ENCODE measurements at places on chromosomes 2 and 18.

DNA sequence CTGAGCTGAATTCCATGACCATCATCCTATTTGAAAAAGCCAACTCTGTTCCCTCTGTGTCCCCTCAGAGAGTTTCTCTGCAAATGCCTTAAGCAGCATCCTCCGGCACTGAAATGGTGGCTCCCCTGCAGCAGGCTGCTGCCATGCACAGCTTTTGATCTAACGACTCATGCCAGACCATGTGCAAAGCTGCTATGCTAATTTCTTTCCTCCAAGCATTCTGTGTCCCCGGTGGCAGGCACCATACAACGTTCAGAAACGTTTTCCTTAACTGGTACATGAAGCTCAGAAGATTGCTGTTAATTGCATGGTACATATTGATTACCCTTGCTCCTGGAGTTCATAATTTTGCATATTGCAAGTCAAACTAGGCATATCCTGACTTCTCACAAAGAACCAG is 336.8 kb downstream of the RBM43 start:
- DNase-seq: no peak

- DNase-seq: no peak
Measured at GRCh38 chr2:179133016-179133415, 83.1 kb upstream of the CCDC141 start.

- no peak for DNase-seq
Measured at GRCh38 chr2:121866789-121867188, 111.3 kb downstream of the TSN start.

DNA sequence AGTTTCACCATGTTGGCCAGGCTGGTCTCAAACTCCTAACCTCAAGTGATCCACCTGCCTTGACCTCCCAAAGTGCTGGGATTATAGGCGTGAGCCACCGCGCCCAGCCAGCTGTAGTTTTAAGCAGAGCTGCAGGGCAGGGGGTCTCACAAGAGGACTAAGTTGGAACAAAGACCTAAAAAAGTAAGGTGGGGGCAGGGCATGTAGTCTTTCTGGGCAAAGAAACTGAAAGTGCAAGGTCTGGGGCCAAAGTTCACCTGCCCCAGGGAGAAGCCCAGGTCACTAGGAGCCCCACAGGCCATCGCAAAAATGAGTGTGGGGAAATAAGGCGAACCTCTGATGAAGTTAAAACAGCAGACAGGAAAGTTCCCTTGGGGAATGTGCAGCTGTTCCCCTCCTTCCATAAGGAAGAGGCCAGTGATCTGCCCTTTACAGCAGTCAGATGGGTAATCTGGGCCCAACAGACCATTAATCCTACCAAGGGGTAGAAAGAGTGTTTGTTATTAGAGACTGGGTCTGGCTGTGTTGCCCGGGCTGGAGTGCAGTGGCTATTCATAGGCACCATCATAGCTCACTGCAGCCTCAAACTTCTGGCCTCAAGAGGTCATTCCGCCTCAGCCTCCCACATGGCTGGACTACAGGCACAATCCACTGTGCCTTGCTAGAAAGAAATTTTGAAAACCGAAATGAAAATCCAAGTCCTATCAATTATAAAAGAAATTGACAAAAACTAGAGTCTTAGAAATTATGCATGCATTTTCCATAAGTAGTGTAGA is 2.8 kb downstream of the SCLY start:
- no peak for DNase-seq

DNA sequence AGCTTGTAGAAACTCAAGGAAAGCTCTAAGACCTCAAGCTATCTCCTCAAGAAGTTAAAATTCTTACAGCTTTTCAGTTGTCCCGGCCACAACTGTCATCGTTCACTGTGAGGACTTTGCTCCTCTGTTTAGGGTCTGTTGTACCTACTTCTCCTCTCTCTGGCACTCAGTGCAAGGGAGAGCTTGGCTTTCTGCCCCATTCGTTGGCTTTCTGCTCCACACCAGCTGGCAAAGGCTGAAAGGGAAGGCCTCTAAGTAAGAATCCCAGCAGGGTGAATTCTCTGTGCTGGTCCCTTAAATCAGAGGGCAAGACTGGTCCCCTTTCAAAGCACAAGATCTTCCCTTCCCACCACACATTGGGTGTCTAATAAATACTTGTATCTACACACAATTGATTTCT is 17.3 kb downstream of the ZBTB7C start:
- no peak for DNase-seq

DNA sequence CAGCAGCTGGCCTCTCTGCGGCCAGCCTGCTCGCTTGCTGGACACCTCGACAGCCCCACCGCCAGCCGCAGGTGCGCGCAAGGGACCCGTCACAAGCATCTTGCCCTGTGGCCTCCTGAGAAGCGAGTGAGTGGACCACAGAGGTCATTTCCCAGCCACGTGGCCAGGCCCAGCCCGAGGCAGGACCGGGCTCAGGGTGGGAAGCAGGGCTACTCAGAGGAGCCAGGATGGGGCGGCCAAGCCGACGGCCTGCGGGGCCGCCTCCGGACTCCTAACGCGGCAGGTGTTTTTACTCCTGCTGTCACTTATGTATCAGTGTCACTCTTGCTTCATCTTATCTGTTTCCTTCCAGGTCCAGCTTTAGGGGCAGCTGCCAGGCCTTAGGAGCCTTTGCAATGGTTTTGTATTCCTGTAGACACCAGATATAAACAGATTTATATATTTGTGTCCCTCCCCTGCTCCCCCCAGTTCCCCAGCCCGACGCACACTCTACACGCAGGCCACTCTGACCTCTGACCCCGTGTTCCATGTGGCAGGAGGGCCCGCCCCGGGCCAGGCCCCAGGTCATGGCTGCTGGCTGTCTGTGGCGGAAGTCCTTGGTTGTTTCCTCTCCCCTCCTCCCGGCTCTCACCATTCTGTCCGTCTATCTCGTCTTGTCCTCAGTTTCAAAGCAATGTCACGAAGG is 236.4 kb downstream of the ATAD2B start:
- DNase-seq: no peak

DNA sequence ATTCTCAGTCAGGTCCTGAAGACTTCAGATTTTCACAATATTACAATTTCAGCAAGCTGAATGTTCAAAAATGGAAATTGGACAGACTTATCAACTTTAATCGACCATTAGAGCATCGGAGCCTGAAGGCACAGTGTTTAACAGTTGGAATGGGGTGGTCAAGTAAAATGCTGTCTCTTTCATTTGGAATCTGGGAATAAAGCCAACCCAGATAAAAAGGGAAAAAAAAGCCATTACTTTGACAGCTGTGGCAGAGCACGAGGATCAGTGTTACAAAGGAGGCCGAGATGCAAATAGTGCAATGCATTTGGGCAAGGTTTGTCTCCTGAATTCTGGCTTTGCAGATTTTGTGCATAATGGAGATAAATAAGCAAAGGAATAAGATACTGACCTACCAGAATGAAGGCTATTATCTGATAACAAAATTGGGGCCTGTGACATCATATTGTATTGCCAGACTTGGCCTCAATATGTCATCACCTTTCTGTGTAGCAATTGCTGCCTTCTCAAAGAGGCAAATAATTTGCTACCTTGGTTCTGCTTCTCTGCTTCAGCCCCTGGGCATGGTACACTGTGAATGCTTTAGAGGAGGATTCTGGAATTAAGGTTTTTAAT is 277.5 kb upstream of the KLHL29 start:
- DNase-seq: no peak

DNA sequence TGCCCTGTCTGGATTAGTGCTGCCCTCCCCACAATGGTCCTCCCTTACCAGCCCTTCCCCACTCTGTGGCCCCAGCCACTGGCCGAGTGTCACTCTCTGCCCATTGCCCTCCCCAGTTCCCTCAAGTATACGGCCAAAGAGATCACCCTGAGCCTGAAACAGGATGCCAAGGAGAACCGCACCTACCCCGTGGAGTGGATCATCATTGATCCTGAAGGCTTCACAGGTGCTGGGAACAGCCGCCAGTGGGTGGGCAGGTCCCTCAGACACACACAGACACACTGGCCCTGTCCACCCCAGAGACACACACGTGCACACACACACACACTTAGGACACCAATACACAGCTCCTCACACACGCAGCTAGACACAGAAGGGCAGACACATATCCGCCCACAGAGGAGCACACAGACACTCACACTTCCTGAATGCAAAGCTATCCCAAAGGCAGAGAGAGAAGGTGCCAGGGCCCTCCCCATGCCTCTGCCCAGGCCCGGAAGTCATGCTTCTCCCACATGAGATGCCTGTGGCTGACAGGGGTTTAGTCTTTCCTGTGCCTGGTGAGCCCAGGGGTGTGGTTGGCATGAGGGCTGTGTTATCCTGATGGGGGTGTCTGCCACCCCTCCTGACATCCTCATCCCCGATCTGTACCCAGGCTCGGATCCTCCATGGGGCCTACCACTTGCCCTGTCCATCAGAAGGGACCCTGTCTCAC is 2.9 kb downstream of the CHRND start:
- no peak for DNase-seq

DNA sequence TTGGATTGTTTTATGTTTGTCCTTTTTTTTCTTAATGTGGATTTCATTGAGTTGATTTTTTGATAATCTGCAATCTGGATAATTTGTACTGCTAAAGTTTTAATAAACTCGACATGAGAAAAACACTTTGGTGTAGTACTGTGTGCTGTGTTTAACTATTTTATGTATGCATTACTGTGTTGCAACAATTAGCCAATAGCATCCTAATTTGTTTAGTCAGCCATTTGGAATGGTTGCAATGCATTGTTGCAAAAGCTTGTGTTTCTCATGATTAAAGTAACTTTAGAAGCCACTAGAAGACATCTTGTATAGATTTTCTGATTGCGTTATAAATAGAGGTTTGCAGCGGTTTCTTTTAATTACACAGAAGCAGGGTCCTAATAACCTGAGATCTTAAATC is 53.5 kb downstream of the PPIG start:
- no peak for DNase-seq

DNA sequence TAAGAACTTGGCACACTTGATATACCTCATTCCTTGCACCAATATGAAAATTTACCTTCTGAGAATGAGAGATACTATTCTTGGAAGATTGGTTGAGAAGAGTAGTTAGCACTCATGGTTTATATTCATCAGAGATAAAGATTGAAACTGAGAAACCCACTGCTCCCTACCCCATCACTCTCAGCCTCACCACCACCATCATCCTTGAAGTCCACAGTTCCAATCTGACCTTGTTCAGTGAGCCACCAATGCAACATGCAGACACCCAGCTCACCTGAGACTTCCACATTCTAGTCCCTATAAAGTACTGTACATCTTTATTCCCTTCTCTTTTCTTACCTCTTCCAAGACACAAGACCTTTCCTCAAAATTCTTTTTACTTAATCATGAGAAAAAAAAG is 869.0 kb downstream of the TRIB2 start:
- DNase-seq: no peak

DNA sequence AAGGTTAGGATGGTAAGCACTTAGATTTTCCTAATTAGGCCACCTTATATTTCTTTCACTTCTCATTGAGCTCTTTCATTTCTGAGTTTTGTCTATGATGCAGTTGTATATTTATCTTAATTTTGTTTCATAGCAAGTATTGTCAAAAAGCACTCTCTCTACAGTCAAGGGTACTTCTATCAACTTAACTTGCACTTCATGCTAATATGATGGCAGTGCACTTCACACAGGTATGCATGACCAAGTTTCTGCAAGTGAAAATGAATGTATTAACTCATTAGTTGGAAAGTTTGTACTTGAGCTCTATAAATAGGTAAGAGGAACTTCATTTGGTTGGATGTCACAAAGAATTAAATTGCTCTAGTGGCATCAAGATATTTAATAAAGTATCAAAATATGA is 51.5 kb upstream of the CDH19 start:
- no peak for DNase-seq

GRCh38 chr2:217099561-217099960 is 239.7 kb upstream of the TNP1 start:
- no peak for DNase-seq

GRCh38 chr2:236334122-236334876 is 70.1 kb upstream of the ASB18 start:
- DNase-seq: no peak
